ENCODE measurements at places on chromosomes 16 and 17. TPM values are rescaled to one million over a fixed set of nuclear protein-coding genes. Genes with fewer than 3 reads are reported as not detected.

The KLHL10 gene
- total RNA-seq: not detected

The CTF1 gene
- total RNA-seq: 1.4 TPM

The RMI2 gene
- 38.4 TPM for total RNA-seq

The TP53TG3C gene
- total RNA-seq: not detected

The KREMEN2 gene
- 1.6 TPM for total RNA-seq

The GNG13 gene
- not detected for total RNA-seq

The SLC52A1 gene
- not detected for total RNA-seq

The YBX2 gene
- 1.6 TPM for total RNA-seq

The NLE1 gene
- 18.1 TPM for total RNA-seq

The CD300A gene
- total RNA-seq: not detected

The MYH1 gene
- 0.46 TPM for total RNA-seq

The SPNS2 gene
- total RNA-seq: not detected

The PLCG2 gene
- 5.6 TPM for total RNA-seq

The VAT1L gene
- 0.09 TPM for total RNA-seq

The SRR gene
- total RNA-seq: 37.9 TPM

The SMIM36 gene
- total RNA-seq: not detected

The KRT40 gene
- 0.98 TPM for total RNA-seq

Data from A673 (cell line).